ENCODE measurements at places on chromosomes 6 and 20. TPM values are rescaled to one million over a fixed set of nuclear protein-coding genes. Genes with fewer than 3 reads are reported as not detected.

DNA sequence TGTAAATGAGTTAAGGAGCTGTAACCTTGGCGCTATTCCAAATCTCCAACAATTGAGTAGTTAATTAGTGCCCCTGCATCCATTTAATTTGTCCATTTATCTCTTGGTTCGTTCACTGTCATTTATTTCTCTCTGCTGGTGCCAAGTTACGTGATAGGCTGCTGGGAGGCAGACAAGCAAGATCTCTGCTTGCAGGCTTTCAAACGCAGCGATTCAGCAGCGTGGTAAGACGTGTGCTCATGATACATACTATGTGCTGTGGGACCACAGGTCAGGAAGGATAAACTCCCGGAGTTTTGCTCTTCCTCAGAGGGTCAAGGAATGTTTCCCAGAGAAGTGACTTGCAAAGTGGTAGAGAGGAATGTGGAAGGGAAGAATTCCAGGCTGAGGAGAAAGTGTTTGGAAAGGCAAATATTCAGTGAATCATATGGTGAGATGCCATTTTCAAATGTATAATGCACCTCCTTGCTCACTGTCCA lies 46.4 kb downstream of the UTRN start:
- DNase-seq = no peak

- no peak for DNase-seq
These were observed 16.2 kb upstream of the EMILIN3 start for GRCh38 chr20:41382791-41383305.

Gene SLC17A9
- total RNA-seq = 0.26 TPM

DNA sequence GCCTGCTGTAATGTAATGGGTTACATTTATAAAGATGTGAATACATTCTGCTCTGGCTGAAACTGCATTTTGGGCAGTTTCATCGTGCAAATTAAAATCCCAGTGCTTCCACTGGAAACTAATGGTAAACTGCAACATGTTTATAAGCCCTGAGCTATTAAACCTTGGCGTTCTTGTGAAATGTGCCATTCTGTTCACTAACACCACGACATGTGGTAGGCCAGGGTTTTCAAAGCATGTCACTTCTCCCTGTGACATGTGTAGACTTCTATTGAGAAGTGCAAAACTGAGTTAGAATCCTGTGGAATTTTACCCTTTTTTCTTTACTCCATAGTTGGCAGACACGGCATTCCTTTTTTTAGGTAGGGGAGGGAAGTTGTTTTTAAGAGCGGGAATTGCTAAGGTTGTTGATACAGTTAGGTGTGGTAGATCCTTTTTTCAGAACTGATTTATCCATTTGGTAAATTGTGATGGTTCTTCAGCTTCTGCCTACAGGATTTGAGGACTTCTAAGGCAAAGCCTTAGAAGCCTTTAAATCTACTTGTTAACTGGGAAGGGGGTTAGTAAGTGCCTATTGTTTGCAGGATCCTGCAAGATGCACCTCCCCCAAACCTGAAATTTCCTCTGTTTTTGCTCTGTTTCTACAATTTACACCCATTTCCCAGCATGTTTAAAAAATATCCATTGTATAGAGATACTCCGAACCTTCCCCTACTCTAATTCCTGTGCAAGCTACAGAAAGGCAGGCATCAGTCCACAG lies 4.2 kb downstream of the SASH1 start:
- no peak for DNase-seq

DNA sequence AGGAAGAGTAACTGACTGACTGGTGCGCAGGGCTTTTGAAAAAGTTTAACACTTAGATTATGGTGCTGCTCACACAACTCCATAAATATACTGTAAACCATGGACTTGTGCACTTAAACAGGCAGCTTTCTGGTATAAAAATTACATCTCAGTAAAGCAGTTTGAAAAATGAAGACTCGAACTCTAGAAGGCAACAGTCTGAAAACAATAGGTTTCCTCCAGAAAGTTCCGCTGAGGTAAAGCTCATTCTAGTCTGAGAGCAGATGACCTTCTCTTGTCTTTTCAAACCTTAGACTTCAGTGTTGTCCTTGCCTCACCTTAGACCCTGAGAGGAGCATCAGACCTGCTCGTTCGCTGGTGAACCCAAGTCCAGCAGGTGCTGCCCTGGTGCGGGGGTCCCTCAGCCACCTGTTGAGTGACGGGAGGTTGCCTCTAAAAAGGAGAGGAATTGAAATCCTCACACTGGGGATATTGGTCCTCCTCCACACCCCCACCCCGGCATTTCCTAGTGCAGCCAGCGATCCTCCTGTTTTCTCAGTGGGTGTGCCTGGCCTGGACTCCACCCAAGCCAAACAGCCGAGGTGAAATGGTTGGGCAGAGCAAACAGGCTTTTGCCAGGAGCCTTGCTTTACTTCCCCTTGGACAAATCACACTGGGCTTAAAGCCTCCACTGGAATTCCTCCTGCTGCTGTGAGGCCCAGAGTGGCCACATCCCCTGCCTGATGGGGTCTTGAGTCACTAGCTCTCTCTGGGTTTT lies 14.7 kb upstream of the PYGB start:
- no peak for DNase-seq

DNA sequence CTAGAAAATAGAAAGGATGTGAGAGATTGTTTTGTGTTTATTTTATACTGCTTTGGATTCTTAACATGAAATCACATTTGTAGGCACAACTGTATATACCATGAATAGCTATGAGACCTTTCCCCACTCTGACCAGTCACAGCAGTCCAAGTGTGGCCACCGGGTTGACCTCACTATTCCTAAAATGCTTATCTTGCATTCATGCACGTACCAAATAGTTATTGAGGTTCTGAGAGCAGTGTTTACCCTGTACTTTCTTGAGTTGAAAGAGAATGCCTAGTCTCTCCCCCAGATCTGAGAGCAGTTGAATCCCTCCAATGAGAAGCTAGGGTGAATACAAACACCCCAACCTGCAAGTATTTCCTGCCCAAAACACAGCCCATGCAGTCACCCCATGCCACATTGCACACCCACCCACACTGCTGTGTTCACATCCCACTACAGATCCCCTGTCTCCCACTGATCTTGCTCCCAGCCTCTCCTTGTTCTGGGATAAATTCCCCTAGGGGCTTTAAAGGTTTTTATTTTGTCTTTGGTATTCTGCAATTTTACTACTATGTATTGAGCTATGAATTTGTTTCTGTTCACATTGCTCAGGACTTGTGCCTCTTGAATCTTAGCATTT lies 51.6 kb downstream of the GOPC start:
- DNase-seq = no peak

- no peak for DNase-seq
These were observed 410.2 kb upstream of the MAP3K7 start for GRCh38 chr6:90997076-90997475.

GRCh38 chr20:3461911-3462677 lies 8.7 kb upstream of the ATRN start:
- DNase-seq = no peak

DNA sequence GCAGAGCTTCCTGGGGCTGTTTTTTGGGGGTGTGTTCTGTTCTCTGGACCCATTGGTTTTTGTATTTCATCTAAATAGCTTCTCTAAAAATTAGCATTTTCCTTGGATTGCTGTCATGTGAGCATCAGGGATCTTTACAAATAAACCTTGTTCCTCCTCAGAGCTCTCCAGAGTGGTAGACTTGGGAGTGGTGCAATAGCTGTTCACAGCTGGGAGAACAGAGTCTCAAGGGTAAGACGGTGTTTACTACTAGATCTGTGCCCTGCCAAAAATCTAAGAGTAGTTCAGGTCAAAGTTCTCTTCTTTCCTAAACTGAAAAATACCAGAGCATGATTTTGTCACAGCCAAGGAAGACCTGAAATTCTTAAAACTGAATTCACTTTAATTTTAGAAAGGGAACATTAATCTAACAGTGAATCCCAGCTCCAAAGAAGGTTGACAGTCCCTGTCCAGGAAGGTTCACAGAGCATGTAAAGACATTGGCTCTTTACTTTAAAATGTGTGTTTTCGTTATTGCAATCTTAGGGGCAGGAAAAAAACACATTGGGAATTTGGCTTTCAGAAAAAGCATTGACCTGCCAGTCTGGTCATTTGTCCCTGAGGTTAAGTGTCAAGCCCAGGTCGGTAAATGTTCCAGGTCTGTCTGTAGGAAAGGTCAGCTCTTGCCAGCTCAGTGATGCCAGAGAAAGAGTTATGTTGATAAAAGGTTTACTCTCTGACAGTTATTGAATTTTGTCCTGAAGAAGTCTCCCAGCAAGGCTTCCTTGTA lies 43.3 kb downstream of the VAPB start:
- DNase-seq = no peak

Gene PGM3
- 51.1 TPM for total RNA-seq

Gene LGSN
- not detected for total RNA-seq

GRCh38 chr20:39214828-39215227 lies 252.7 kb downstream of the DHX35 start:
- no peak for DNase-seq

Gene OPN5
- not detected for total RNA-seq

Gene LMBRD1
- 16.9 TPM for total RNA-seq

GRCh38 chr6:136753624-136754023 lies 38.7 kb downstream of the MAP3K5 start:
- DNase-seq = no peak

DNA sequence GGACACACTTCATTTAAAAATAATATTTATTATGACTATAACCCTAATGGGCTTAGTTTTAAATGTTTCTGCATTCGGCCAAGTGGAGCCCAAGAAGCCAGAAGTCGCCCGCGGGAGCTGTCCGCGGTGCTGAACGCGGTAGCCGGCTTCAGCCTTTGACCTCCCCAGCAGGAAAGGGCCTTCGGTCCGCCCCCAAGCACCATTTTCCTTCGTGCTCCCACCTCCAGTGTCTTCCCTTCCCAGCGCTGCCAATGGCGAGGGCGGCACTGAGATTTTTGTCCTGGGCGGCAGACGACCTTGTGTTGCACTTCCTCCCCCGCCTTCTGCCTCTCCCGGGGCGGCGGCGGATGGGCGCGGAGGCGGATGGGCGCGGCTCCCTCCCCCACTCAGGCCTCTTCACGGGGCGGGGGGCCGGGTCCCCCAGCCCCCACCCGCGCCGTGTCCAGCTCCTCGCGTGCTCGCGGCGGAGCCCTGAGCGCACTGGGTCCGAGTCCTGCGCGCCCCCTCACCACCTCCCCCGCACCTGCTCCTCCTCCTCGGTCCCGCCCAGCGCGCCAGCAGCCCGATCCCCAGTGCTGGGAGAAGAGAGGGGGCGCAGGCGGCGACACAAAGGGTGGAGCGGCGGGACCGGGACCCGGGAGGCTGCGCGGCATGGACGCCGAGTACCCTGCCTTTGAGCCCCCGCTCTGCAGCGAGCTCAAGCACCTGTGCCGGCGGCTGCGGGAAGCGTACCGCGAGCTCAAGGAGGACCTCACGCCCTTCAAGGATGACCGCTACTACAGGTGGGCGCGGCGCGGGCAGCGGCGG lies 23.6 kb upstream of the TMEM181 start:
- peak; percentile 55 for DNase-seq

- no peak for DNase-seq
These were observed 13.8 kb upstream of the GTF3C6 start for GRCh38 chr6:110944681-110945151.

DNA sequence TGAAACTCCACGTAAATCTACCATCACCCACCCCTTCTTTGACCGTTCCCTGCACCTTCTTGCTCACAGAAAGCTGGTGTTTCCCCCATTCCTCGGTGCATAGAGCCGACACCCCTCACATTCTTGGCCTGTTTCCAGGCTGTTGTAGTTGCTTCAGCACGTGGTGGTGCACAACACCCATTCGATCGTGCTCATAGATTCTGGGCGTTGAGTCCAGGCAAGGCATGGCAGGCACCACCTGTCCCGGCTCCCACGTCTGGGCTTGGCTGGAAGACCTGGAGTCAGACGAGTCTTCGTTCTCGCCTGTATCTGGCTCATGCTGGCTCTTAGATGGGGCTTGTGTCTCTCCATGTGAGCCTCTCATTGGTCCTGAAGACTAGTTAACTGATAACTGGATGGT lies 100.6 kb downstream of the FAM120B start:
- no peak for DNase-seq
